ENCODE measurements at places on chromosomes 3 and 15. TPM values are rescaled to one million over a fixed set of nuclear protein-coding genes. Genes with fewer than 3 reads are reported as not detected.

GRCh38 chr3:126056088-126056487 lies 27.8 kb downstream of the SLC41A3 start:
- DNase-seq, result no peak

GRCh38 chr3:100880072-100880471 lies 113.1 kb downstream of the ABI3BP start:
- peak; percentile 42 for DNase-seq

DNA sequence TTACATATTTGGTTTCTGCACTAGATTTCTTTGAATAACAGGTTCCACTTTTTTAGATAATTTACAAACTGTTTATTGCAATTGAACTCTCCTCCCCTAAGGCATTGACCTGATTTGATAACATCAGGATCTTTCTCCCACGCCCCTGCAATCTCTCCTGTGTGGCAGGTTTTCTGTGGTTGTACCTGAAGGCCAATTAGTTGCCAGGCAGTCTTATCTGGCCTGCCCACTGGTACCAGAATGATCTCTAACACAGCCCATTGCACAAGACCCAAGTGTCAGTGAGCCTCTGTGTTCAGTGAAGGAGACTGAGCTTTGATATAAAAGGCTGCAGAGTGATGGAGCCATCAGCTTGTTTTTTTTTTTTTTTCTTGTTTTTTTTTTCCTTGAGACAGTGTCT lies 3.3 kb downstream of the ACAD9 start:
- DNase-seq, result no peak

DNA sequence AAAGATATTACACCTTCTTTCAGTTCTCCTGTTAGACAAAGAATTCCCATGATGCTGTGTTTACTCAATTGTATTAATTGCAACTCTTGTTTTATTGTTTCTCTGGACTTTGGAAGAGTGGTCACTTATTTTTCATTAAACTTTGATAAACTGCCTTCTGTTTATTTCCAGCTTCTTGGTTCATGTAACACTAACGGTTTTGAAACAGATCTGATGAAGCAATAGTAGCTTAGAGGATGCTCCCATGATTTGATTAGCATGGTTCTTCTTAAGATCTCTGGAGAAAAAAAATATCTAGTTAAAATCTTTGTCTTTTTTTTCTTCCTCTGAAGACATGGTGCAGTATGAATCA lies 90.1 kb downstream of the FNDC3B start:
- no peak for DNase-seq

- DNase-seq, result no peak
Observed at GRCh38 chr15:64894395-64895056, 17.2 kb upstream of the ANKDD1A start.

DNA sequence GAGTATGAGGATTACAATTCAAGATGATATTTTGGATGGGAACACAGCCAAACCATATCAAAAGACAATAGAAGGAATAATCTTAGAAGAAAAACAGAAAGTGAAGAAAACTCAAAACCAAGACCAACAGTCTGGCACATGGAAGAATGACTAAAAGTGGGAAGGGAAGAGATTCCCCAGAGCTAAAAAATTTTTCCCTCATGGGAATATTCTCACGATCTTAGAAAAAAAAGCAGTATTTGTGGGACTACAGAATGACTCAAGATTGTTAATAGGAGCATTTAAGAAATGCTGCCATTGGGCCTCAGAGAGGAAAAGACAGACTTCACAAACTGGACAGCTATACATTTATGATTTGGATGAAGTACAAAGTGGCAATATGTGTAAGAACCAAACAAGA lies 18.3 kb downstream of the OSTN start:
- peak; percentile 17 for DNase-seq

DNA sequence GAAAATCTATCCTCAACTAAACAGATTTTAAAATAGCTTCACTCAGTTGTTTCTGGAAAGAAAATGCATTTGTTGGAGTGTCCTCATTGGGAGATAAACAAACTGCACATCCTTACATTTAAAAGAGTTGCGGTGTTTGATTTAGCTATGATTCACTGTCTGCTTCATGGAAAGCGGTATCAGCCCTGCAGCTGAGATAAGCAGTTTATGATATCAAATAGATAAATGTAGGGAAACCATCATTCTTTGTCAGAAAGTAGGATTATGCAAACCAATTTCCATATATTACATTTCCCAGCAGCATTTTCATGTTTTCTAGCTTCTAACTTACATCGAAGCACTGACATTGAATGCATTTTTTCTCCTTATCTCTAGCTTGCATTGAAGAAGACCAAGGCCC lies 698.9 kb downstream of the DIPK2A start:
- no peak for DNase-seq

Gene ZDHHC19
- not detected for polyA plus RNA-seq

Gene CDCP1
- 0.15 TPM for polyA plus RNA-seq

Gene CFAP20DC
- polyA plus RNA-seq, result 2.3 TPM

Gene RNF168
- 10.6 TPM for polyA plus RNA-seq

Gene GOLGA6B
- not detected for polyA plus RNA-seq
